IPS DF 19.7 (cell line): ENCODE measurements at places on chromosomes 7 and 10.

DNA sequence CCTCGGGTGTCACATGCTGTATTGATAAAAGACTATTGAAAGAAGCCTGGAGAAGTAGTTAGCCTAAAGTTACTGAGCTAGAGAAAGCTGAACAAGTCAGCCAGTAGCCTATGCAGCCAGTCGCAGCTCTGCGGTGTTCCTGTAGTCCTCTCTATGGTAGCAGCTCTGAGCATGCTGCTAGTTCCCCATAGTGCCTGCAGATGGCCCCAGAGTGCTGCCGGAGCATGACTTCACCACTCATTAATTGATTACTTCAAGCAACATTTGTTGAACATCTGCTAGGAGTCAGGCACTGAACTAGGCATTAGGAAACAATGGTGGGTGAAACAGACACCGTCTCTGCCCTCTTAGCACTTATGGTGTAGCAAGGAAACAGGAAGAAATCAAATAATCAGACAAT, 422.7 kb downstream of the SORCS3 start:
- DNase-seq: peak; percentile 40

DNA sequence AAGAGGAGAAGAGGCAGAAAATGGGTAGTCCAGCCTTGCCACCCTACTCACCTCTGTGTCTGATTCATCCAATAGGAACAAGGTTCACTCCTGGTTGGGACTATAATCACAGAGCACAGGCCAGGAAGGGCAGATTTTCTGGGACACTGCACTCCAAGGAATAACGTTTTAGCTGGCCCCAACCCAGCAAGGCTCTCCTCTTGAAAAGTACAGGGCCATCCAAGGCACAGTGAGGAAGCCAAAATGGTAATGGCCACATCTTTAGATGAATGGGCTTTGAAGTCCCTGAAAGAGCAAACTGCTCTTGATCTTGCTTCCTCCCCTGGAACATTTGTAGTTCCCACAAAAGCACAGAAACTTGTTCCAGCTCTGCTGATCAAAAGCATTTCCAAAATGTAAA, 149.4 kb downstream of the GRM3 start:
- DNase-seq: no peak

DNA sequence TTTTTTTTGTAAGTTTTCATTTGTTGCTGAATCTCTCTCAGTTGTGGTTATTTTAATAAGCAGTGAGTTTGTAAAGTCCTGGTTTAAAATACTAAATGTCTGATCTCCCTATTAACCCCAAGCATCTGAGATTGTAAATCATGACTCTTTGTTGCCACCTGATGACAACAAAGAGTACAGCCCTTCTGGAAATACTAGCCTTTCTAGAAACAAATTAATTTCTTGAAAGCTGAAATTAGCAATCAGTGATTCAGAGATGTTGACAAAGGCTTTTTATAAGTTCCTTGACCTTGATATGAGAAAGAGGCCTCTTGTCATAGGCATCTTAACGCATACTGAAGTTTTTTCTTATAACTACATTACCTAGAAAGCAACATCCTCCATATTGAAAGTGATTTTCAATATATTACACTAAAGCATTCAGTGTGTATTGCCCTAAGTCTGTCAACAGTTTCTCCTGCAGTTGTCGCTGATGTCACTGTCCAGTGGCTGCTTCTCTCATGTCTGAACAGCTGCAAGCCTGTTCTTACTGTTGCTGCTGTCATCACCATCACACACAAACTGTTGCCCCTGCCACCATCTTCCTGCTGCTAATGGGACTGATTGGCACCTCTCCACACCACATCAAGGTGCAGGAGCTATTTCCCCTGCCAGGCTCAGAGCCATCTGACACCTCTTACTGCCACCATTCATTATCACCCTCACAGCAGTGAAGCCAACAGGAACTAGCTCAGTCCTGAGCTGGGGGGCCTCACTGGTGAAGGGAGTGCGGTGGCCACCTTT, 95.1 kb upstream of the LRGUK start:
- DNase-seq: no peak

- no peak for DNase-seq
Measured at GRCh38 chr10:120644556-120645410, 187.8 kb downstream of the PLPP4 start.

- no peak for DNase-seq
Measured at GRCh38 chr10:130561681-130562080, 425.5 kb downstream of the GLRX3 start.

DNA sequence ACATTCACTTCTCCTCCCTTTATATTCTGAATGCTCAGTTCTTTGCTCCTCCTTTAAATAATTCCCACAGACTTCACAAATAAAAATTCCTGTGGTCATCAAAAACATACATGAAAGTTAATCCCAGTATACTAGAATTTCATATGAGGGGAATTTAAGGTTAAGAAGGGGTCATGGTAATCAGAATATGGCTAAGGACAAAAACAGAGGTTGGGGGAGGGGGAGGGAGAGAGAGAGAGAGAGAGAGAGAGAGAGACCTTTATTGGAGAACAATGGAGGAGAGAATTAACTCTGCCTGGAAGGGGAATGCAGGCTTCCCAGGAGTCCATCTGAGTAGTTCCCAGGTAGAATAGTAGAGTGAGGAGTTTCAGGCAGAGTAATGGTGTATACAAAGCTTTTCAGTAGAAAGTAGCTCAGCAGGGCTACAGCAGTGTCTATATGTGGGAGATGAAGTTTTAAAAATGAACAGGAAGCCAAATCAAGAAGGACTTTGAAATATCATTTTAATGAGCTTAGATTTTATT, 5.2 kb upstream of the CUBN start:
- DNase-seq: no peak
